ENCODE measurements at places on chromosomes 5 and 9.

- peak; percentile 79 for DNase-seq
Observed at GRCh38 chr5:157602505-157602904, 26.9 kb upstream of the ADAM19 start.

GRCh38 chr5:118891252-118891651 is 97.1 kb downstream of the DTWD2 start:
- DNase-seq, result no peak

DNA sequence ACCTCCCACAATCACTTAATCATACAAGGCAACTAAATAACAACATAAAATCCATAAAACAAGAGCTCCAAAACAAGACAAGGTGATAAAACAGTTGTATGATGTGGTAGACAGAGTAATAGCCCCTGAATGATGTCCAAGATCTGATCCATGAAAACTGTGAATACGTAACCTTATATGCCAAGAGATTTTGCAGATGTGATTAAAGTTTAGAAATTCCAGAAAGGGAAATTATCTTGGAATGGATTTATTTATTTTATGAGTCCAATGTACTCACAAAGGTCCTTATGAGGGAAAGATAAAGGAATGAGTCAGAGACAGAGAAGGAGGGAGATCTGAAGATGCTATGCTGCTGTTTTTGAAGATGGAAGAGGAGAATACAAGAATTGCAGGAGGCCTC is 1775.7 kb upstream of the C9orf72 start:
- peak; percentile 64 for DNase-seq

GRCh38 chr5:134581241-134581981 is 51.2 kb downstream of the SAR1B start:
- no peak for DNase-seq

GRCh38 chr9:106179191-106179590 is 484.9 kb downstream of the TMEM38B start:
- no peak for DNase-seq

DNA sequence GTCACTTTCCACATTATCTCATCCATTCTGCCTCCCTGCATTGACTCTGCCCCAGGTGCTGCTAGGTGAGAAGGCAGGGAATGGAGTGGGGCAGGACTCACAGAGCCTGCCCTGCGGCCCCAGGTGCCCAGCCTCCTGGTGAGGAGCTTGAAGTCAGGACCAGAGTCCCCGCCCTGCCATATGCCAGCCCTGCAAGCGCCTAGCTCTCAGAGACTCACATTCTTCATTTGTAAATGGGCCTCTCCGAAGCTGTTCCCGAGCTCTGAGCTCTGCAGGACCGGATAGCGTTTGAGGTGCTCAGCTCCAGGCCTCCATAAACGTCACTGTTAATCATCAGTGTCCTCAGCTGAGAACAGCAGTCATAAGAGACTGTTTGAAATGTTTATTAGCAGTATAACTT is 75.1 kb upstream of the STXBP1 start:
- DNase-seq, result peak; percentile 70

GRCh38 chr9:11194246-11194645 is 581.4 kb upstream of the PTPRD start:
- DNase-seq, result no peak

GRCh38 chr5:163134061-163134460 is 303.3 kb upstream of the CCNG1 start:
- no peak for DNase-seq

GRCh38 chr5:68489556-68489955 is 274.0 kb downstream of the PIK3R1 start:
- no peak for DNase-seq

- peak; percentile 68 for DNase-seq
Observed at GRCh38 chr5:36079200-36079781, 12.6 kb upstream of the UGT3A2 start.

GRCh38 chr5:120767178-120767820 is 303.2 kb downstream of the PRR16 start:
- DNase-seq, result no peak

- DNase-seq, result no peak
Observed at GRCh38 chr9:130490981-130491380, 46.2 kb downstream of the ASS1 start.

GRCh38 chr5:318341-318897 is 3.1 kb upstream of the AHRR start:
- peak; percentile 83 for DNase-seq

GRCh38 chr5:90571147-90571773 is 12.7 kb downstream of the ADGRV1 start:
- no peak for DNase-seq

DNA sequence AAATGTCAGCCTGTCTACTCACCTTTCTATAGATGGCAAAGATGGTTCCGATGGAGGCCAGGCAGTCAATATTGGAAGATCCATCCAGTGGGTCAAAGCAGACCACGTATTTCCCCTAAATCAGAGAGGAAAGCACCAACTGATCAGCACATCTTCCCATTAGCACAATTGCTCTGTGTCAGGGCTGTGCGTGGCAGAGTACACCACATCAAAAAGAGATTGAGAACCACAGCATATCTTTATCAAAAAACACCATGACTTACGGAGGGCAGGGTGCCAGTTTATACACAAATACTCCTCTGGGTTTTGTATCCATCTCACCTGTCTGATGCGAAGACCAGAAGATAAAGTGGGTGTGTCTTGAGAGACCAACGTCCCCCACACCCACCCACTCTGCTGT is 9.1 kb downstream of the FBP2 start:
- no peak for DNase-seq

DNA sequence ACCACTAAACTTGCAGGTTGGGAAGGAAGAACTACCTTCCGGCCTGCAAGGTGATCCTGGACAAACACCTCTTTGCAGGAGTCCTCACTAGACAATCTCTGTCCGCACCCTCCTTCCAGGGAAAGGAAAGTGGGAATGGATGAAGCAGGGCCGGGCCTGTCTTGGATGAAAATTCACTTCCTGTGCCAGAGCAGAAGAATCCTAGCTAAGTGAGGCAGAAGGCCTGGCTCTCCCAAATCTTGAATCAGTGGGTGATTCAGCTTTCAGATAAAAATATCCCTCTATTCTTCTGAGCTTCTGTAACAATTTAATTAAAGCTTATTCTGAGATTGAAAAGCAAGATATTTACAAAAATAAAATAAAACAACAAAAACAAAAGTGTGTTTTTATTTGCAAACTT is 281.9 kb upstream of the TLE4 start:
- no peak for DNase-seq

- no peak for DNase-seq
Observed at GRCh38 chr5:140245926-140246325, 57.0 kb downstream of the PFDN1 start.

GRCh38 chr5:140360681-140361479 is 886 bp downstream of the SLC4A9 start:
- DNase-seq, result no peak

- no peak for DNase-seq
Observed at GRCh38 chr9:100784755-100785154, 206.9 kb downstream of the CAVIN4 start.

GRCh38 chr5:68367287-68367686 is 151.7 kb downstream of the PIK3R1 start:
- DNase-seq, result no peak

GRCh38 chr5:168575391-168576372 is 3.5 kb downstream of the PANK3 start:
- DNase-seq, result no peak

GRCh38 chr9:134411440-134412297 is 85.4 kb downstream of the RXRA start:
- no peak for DNase-seq

DNA sequence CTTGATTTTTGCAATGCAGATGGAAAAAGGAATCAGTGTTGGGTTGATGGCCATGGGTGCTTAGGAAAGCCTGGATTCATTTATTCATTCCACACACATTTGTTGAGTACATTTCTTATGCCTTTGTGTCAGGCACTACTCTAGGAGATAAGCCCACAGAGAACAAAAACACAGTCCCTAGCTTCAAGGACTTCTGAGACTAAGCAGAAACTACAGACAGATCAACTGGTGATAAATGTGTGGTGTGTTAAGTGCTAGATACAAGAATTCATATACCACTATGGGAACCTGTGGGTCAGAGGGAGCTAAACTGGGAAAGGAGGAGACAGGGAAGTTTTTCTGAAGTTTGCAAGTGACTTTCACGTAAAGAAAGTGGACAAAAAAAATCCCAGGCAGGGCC is 119.9 kb downstream of the CEMIP2 start:
- DNase-seq, result no peak

GRCh38 chr9:73805111-73805510 is 653.4 kb downstream of the ANXA1 start:
- DNase-seq, result no peak

- no peak for DNase-seq
Observed at GRCh38 chr5:1860021-1860610, 22.6 kb downstream of the IRX4 start.

DNA sequence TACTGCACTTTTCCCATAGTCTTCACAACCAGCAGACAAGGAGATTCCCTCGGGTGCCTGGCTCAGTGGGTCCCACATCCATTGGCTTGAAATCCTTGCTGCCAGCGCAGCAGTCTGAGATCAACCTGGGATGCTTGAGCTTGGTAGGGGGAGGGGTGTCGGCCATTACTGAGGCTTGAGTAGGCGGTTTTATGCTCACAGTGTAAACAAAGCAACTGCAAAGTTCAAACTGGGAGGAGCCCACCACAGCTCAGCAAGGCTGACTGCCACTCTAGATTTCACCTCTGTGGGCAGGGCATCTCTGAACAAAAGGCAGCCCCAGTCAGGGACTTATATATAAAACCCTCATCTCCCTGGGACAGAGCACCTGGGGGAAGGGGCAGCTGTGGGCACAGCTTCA is 512.3 kb upstream of the MPDZ start:
- no peak for DNase-seq

GRCh38 chr9:94909250-94909894 is 182.9 kb downstream of the AOPEP start:
- DNase-seq, result peak; percentile 39

DNA sequence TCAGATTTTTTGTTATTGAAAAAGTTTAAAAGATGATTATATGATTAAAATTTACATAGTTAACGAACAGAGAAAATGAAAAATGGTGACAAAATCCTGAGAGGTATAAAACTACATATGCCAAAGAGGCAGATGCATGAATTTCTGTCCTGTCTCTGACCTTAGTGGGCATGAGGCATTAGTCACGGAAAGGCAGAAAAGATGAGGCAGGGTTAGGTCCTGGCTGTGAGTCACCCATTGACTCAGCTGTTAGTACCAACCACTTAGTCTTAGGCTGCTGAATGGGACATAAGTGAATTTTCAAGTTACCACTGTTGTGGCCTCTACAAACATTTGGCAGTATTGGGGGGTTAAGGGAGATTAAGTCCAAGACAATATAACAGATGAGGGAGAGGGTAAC is 33.1 kb downstream of the RASA1 start:
- DNase-seq, result peak; percentile 93

DNA sequence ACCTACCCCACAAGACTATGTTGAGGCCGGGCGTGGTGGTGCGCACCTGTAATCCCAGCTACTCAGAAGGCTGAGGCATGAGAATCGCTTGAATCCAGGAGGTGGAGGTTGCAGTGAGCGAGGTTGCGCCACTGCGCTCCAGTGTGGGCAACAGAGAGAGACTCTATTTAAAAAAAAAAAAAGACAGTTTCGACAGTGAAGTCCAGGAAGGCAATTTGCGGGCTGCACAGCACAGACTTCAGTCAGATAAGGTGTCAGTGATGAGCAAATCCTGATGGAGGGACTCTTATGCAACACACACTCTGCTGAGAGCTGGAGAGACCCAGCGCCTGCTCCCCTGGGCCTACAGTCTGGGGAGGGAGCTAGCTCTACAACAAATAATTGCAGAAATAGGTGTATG is 14.2 kb downstream of the CCNJL start:
- no peak for DNase-seq

GRCh38 chr9:108444400-108445358 is 411.1 kb downstream of the ACTL7B start:
- DNase-seq, result peak; percentile 91

DNA sequence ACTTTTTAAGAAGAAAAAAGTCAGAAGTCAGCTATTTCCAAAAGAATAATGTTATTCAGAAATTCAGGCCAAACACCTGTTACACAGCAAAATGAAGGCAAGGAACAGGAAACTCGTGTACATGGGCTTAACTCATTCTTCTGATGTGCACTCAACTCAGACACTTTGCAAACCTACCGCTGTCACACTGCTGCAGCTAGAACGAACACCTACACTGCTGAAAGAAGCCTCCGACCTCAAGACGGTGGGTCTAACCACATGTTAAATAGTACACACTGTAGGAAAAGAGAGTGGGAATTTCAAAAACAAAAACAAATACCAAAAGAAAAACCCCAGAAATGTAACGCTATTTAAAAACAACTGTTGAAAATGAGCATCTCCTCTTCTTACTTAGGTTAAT is 384.5 kb downstream of the IRX1 start:
- no peak for DNase-seq

DNA sequence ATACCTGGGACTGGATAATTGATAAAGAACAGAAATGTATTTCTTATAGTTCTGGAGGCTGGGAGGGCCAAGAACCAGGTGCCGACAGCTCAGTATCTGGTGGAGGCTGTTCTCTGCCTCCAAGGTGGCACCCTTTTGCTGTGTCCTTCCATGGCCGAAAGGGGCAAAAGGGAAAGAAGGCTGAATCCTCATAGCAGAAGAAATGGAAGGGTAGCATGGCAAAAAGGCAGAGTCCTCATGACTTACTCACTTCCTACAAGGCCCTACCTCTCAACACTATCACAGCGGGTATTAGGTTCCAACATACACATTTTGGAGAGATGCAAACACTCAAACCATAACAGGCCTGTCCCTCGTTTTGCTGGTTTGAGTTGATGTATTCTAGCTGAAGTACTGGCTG is 25.1 kb upstream of the MED10 start:
- DNase-seq, result no peak

DNA sequence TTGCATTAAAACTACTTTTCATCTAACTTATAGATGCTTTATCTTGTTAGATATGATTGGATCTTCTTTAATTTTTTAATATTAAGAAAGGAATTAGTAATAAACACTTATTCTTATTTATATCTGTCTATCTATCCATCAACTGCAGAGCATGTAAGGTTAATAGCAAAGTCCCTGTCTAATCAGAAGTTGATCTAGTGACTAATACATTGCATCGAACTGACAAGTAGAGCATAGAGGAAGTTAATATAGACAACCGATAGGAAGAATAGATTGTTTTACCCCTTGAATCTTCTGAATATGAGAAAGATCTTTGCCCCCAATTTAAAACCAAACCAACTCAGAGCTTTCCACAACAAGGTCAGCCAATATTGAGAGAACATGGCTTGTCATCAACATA is 862.0 kb upstream of the CDH6 start:
- no peak for DNase-seq

GRCh38 chr9:22079873-22080341 is 70.8 kb upstream of the CDKN2B start:
- no peak for DNase-seq

Measured in A172 (cell line).